ENCODE measurements at places on chromosomes 2 and 18. TPM values are rescaled to one million over a fixed set of nuclear protein-coding genes. Genes with fewer than 3 reads are reported as not detected.

DNA sequence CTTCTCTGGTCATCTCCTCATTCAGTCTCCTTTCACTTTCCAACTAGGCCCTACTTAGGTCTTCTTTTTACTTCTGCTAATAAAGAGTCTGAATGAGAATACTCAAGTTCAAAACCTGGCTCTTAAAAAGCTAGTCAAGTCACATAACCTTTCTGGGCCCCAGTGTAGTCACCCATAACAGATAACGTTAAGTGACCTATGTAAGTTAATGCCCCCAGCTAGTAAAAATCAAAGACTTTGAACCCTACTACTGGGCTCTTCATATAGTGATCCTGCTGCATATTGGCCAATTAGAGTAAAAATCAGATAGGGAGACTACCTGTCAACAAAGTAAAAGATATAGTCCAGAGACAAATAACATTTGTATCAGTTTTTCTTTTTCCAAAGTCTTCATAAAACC is 17.7 kb downstream of the ARL5A start:
- DNase-seq, result no peak

GRCh38 chr2:149009576-149010461 is 28.7 kb upstream of the LYPD6B start:
- DNase-seq, result no peak

GKN2 gene
- not detected for total RNA-seq

LDLRAD4 gene
- 37.3 TPM for total RNA-seq

DNA sequence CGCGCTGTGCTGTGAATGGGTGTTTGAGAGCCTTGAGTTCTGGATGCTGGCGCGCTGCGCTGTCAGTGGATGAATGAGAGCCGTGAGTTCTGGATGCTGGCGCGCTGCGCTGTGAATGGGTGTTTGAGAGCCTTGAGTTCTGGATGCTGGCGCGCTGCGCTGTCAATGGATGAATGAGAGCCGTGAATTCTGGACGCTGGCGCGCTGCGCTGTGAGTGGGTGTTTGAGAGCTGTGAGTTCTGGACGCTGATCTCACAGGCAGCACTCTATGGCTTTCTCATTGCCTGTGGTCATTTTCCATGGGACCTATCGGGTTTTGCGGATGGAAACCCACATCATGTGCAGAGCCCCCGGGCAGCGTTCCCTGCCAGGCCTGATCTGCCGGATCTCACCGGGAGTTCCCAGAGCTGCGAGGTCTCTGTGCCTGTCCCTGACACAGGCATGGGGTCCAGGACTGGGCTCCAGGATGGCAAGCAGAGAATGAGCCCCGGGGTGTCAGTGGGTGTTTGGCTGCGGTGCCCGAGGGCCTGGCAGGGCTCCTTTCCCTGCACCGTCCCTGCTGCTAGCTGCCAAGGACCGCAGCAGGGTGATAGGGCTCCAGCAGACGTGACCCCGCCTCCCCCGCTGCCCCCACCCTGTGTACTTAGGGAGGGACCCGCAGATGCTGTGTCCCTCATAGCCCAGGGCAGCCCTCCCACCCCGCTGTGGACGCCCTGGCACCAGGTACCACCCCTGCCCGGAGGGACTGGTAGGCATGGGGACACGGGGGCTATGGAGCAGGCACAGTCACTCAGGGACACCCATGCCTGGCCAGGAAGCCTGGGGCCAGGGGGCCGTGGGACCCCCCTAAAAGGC is 9.7 kb downstream of the PDCD1 start:
- no peak for DNase-seq

REG1B gene
- total RNA-seq, result not detected

SCYGR4 gene
- not detected for total RNA-seq

- no peak for DNase-seq
Measured at GRCh38 chr2:11757101-11757500, 10.7 kb downstream of the LPIN1 start.

ATP5MC3 gene
- total RNA-seq, result 399 TPM

- peak; percentile 57 for DNase-seq
Measured at GRCh38 chr18:69944436-69944835, 3.2 kb downstream of the CD226 start.

TMEM182 gene
- 4.4 TPM for total RNA-seq

GRCh38 chr2:132463719-132464118 is 47.1 kb downstream of the GPR39 start:
- DNase-seq, result no peak

ANKRD30B gene
- not detected for total RNA-seq

- peak; percentile 74 for DNase-seq
Measured at GRCh38 chr18:36688020-36688965, 140.5 kb downstream of the TPGS2 start.

ADAM23 gene
- total RNA-seq, result 0.07 TPM

GRCh38 chr2:154452471-154452870 is 246.0 kb upstream of the KCNJ3 start:
- DNase-seq, result no peak

DNA sequence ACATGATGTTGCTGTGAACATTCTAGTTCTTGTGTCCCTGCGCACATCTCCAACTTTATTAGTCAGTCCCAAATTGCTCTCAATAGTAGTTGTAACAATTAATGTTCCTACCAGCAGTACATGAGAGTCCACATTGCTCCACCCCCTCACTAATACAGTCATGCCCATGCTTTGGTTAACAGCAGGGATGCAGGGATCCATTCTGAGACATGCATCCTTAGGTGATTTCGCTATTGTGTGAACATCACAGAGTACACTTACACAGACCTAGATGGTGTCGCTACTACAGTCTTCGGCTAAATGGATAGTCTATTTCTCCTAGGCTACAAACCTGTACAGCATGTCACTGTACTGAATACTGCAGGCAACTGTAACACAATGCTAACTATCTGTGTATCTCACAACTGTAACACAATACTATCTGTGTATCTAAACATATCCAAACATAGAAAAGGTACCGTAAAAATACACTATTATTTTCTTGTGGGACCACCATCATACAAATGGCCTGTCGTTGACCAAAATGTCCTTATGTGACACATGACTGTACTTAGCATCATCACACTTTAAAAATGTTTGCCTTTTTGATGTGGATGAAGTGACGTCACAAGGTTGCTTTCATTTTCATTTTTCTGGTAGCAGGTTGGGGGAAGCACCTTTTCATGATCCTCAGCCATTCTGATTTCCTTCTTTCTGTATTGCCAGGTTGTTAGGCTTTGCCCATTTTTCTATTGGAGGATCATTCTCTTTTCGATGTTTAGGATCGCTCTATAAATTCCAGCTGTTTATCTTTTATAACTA is 82.9 kb upstream of the RNF152 start:
- peak; percentile 49 for DNase-seq

MC2R gene
- total RNA-seq, result not detected

- DNase-seq, result no peak
Measured at GRCh38 chr2:241128266-241128665, 21.0 kb downstream of the PASK start.

GRCh38 chr2:62099523-62100175 is 96.3 kb upstream of the B3GNT2 start:
- no peak for DNase-seq

GRCh38 chr2:9206991-9207640 is 504 bp downstream of the ASAP2 start:
- DNase-seq, result no peak

DNA sequence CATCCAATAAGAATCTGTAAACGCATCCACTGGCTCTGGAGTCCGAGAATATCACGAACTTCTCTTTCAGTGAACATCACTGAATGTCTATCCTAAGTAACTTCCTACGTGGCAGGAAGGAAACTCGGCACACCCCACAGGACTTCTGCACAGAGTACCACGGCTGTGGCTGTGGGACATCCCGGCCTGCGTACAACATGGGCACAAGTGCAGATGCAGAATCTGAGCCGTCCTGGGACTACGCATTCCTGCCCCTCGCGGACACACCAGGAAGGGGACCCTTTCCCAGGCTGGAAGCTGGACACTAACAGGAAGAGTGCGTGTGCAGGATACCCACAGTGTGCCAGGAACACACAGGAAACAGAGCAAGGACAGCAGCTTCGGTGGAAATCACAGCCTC is 60.6 kb downstream of the ZNF516 start:
- DNase-seq, result no peak

SPAG16 gene
- total RNA-seq, result 9.4 TPM

NTSR2 gene
- not detected for total RNA-seq

- no peak for DNase-seq
Measured at GRCh38 chr2:163734401-163734800, 1.4 kb downstream of the FIGN start.

GPR17 gene
- total RNA-seq, result not detected

DNA sequence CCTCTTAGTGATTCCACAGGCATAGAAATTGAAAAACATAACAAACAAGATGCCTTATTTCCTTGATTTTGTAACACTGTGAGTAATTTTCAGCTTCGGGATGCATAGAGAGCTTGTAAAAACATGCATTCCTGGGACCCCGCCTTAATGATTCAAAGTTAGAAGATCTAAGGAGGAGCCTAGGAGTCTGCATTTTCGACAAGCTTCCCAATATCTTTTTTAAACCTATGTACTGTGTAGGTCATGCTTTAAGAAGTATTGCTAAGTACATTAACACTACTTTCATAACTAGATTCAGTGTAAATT is 109.8 kb upstream of the ZNF516 start:
- no peak for DNase-seq

DNA sequence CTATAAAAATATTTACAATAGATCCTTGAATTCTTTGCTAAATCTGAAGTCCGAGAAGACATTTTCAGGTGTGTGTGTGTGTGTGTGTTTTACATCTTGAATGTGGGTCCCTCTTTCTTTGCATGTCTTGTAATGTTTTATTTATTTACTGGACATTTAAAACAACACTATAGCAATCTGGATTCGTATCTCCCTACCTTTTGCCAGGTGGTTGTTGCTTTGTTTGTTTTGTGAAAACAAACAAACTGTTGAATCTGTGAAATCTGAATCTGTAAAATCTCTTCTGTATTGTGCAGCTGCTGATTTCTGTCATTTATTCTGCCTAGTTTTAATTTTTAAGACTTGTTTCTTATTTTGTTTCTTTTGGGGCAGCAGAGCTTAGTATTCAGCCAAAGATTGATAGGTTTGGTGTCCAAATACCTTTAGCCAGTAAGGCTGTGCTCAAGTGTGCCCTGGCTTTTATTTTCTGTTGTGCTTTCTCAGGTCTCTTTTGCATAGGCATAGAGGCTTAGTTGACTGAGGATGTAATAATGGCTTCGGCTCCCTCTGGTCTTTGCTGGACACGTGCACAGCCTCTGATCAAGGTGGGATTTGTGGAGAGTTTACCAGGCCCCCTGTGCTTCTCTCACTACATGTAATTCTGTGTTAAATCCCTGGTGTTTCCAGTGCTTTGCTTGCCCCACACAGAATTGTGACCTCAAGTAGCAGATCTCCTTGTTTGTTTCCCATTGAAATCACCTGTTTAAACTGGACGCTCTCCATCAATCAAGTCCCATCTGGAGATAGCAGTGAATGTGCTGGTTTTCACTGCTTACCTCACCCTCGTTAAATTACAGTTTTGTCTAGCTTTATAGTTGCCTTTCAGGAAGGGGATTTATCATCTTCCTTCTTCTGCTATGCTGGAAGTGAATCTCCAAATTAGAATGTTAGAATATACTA is 71.1 kb downstream of the BIRC6 start:
- no peak for DNase-seq

GRCh38 chr18:23101861-23102432 is 33.3 kb upstream of the CABLES1 start:
- no peak for DNase-seq

DNA sequence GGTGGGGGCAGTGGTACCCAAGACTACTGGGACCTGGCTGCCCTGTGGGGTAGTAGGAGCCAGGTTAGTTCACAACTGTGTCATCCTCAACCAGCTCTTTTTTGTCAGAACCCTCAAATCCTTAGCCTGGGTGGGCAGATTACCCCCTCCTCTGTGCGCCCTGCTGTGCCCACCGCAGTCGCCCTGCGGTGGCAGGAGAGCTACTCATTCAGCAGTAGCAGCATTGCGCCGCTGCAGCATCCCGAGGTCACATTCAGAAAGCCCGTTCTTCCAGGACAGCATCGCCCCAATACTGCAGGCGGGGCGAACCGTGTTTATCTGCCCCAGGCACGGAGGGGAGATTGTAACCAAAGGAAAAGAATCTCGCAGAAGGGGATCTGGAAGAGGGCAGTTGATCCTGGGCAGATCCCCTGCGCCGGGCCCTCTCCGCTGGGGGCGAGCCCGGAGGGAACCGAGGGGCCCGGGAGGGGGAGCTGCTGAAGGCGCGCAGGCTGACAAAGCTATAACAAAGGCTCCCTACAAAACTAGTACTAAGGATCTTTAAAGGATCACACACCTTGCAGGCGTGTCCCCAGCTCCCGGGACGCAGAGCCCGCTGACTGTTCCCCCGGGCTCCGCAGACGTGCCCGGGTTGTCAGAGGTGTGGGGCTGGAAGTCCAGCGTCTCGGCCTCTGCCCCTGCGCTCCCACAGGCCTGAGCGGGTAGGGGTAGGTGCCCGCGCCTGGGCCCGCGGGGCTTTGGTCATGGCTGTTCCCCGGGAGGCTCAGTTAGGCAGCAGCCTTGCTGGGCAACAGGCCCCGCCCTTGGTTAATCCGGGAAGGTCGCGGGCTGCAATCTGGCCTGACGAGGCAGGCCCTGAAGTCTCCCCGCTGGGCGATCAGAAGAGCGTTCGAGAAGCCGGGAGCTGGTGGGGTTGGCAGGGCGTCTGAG is 13.2 kb downstream of the POU3F3 start:
- no peak for DNase-seq

GRCh38 chr18:48784656-48785055 is 166.1 kb downstream of the SMAD7 start:
- no peak for DNase-seq

DNA sequence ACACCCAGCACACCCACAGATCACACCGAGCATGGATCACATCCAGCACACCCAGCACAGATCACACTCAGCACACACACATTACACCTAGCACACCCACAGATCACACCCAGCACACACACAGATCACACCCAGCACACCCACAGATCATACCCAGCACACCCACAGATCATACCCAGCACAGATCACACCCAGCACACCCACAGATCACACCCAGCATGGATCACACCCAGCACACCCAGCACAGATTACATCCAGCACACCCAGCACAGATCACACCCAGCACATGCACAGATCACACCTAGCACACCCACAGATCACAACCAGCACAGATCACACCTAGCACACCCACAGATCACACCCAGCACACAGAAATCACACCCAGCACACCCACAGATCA is 118.6 kb downstream of the DYSF start:
- DNase-seq, result no peak

- DNase-seq, result peak; percentile 30
Measured at GRCh38 chr2:455015-455705, 167.3 kb upstream of the ALKAL2 start.

UBXN2A gene
- 11.2 TPM for total RNA-seq

METTL5 gene
- total RNA-seq, result 103 TPM

DNA sequence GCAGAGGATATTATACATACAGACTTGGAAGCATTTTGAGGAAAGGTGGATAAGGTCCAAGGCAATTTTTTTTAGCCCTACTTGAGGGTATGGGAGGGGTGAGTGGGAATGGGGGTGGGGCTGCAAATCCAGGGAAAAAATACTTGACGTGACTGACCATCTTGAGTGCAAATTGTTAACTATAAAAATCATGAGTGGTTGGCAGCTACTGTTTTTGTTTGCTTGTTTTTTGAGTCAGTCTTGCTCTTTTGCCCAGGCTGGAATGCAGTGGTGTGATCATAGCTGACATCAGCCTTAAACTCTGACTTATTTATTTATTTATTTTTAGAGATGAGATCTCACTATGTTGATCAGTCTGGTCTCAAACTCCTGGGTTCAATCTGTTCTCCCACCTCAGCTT is 458.8 kb downstream of the PIK3C3 start:
- no peak for DNase-seq
